OCI-M1 (cell line): ENCODE measurements at places on chromosomes 5 and 9.

- no peak for DNase-seq
Observed at GRCh38 chr5:32168460-32169033, 5.6 kb downstream of the GOLPH3 start.

DNA sequence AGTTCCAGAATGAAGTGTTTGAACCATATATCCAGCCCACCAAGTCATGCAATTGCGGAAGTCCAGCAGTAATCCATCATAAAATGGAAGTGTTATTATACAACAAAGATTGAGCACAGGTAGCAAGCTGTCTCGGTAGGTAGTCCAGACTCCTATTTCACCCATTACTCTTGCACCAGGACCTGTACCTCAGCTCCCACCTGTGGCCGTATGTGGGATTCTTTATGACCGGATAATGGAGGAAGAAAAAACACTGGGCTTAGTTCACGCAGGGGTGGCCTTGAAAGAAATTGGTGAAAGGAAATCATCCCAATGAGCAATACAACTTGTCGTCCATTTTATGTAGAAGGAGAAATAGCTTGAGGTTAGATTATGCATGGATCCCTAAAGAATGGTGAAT is 216.3 kb downstream of the ESM1 start:
- no peak for DNase-seq

DNA sequence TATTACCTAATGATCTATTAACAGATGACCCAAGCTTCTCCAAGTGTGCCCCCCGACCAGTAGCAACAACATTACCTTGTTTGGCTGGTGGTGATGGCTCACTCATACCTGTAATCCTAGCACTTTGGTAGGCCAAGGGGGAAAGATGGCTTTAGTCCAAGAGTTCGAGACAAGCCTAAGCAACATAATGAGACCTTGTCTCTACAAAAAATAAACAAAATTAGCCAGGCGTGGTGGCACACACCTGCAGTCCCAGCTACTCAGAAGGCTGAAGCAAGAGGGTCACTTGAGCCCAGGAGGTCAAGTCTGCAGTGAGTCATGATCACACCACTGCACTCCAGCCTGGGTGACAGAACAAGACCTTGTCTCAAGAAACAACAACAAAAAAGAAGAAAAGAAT is 62.9 kb downstream of the GCNT1 start:
- DNase-seq: no peak

DNA sequence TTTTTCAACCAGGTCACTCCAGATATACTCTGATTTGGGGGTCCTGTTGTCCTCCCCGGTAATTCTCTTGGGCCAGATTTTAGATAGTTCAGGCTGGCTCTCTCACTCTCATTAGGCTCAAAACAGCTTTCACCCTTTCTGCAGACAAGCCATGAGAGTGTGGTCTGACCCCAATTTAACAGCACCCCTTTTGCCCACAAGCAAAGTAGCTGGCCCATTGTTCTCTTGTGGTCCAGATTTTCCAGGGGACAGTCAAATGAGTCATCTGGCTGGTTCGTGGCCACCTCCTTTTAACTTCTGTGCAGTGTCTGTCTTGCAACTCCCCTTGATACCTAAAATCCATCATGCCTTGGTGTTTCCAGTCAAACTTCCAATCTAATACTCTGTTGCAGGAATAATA is 16.5 kb downstream of the BHMT2 start:
- no peak for DNase-seq

- peak; percentile 15 for DNase-seq
Observed at GRCh38 chr5:112434641-112435040, 15.6 kb upstream of the EPB41L4A start.

GRCh38 chr5:139903795-139904565 is 108.4 kb downstream of the PSD2 start:
- DNase-seq: no peak

GRCh38 chr5:6359555-6360322 is 18.6 kb downstream of the MED10 start:
- no peak for DNase-seq

DNA sequence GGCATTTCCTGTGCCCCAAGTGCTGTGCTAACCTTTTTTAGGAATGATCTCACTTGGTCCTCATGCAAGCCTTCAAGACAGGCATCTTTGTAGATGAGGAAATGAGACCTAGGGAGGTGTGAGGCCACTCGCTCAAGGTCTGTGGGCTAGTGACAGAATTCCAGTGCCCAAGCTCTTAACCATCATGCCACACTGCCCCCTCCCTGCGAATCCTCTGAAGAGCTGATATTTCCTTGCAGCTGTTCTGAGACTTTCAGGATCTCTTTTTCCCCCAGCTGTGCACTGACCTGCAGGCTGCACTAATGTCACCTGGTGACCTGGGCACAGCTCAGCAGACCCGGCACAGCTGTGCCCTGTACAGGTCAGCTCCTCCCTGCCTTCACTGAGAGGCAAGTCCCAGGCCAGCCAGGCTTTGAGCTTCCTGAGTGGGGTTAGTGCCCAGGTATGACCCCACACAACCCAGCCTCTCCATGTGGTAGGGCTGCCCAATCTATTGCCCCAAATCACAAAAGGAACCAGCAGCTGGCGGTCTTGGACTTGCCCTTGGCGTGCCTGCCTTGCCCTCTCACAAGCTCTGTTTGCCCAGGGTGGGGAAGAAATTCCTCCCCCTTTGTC is 32.7 kb downstream of the MORN5 start:
- peak; percentile 6 for DNase-seq

DNA sequence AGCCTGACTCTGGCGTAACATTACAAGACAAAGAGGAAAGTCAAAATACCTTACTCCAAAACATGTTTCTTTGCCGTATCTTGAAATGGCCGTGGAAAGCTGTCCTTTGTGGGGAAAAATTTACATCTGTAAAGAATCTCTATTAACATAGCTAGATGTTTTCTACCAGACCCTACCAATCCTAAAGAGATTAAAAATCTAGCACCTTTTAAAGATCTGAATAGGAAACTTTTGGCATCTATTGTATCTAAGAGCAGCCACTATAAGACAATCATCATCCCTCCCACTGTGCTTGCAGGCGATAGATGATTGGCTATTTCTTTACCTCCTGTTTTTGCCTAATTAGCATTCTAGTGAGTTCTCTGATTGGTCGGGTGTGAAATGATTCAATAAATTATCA is 82.5 kb upstream of the SNCAIP start:
- DNase-seq: no peak

DNA sequence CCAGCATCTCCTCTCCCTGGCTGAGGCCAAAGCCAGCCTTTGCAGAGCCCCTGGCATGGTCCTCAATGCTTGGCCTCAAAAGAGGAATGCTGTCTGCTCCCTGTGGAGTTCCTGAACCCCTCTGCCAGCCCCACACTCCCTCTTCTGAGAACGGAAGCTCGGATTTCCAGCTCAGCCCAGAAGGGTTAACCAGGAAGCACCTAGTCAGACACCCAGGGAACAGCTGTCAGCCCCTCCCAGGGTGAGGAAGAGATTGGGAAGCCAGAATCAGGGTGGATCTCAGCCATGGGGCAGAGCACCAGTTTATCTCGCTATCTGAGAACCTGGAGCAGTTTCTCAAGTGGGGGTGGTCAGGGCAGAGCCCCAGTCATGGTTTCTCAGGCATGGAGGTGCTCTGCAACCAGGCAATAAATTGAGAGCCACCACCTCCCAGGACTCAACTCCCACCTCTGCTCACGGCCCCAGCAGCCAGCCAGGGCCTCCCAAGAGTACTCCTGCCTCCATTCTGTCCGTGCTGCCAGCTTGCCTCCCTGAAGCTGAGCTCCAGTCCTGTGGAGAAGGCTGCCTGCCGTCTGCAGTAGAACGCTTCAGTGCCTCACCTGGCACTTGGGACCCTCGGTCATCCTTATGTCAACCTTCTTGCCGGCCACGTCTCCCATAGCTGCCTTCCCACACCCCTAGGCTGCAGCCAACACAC is 7.6 kb downstream of the FOXE1 start:
- DNase-seq: no peak

DNA sequence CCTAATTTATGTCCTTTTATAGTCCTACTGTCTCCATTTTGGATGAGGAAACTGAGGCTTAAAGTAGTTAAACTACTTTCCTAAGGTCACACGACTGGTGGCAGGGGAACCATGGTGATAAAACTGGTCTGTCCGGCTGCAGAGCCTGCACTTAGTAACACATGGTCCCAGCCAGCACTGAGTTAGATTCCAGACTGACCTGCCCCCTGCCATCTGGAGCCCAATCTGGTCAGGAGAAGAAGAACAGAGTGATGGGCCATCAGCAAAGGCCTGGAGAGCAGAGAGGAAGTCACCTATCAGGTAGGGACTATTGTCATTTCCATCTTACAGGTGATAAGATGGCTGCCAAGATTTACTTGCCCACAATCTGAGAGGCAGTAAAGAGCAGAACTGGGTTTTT is 86.6 kb upstream of the SLC25A48 start:
- DNase-seq: no peak

DNA sequence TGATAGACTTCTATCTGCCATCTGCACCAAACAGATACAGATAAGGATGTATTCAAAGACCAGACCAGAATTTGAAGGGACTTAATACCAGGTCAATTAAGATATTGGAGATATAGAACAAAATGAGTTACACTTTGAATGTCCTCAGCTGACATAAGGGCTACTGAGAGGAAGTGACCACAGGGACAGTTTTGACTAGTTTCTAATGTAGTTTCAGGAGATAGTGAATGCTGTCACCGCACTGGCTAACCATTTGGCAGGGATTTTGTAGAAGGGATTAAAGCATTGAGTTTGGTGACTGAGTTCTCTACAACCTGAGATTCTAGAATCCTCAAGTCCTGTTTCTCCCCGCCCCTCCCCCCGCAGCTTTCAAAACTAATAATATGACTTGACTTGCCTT is 22.7 kb downstream of the CCNH start:
- no peak for DNase-seq

- peak; percentile 88 for DNase-seq
Observed at GRCh38 chr5:175696139-175696854, 38.4 kb downstream of the HRH2 start.

- DNase-seq: no peak
Observed at GRCh38 chr5:135706893-135707292, 127.6 kb upstream of the SLC25A48 start.

DNA sequence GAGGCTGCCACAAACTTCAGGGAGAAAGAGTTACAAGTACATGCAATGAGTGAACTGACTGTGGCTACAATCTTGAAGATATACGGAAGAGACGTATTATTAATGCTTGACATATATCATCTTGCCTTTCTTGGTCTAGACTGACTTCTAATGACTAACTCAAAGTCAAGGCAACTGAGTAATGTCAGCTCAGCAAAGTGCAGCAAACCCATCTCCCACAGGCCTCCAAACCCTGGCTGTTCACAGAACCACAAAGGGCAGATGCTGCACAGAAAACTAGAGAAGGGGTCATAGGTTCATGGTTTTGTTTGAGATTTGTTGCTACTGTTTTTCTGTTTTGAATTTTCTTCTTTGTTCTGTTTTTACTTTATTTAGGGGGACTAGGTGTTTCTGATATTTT is 21.0 kb downstream of the IL7R start:
- no peak for DNase-seq

DNA sequence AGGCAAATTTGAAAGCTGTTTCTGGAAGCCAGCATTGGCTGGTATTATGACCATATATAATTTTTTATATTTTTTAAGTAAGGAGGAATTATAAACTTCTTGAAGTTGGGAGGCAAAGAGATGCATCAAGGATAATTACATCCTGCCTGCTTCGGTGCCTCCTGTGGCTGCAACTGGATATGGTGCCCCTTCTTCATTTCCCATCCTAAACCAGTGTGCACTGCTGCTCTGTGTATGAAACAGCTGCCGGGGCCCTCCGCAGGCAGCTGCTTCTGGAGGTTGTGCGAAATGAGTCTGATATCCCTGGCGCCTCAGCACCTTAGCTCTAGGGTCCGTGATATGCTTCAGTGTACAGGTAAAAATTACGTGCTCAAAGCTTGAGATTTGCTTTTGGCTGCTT is 304.2 kb downstream of the ENC1 start:
- DNase-seq: no peak

GRCh38 chr5:138636398-138636944 is 61.3 kb upstream of the HSPA9 start:
- DNase-seq: no peak

- DNase-seq: no peak
Observed at GRCh38 chr9:71937898-71938297, 26.5 kb downstream of the C9orf85 start.

DNA sequence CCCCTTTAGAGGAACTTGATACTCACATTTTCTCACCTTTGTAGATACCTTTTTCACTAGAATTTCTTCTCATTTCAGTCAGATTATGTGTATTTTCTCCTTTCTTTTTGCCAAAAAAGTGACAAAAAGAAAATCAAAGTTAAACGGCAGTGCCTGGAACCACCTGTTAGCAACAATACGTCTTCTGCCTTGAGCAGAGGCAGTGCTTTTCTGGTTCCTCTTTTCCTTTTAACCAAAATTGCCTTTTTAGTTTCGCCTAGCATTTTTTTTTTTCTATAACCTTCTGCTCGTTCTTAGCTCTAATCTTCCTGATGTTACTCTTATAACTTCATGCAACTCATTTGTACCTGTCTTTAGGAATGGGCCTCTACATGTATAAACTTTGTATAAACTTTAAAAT is 26.1 kb downstream of the SMIM32 start:
- DNase-seq: no peak

GRCh38 chr9:71303351-71303750 is 181.9 kb upstream of the TRPM3 start:
- no peak for DNase-seq

DNA sequence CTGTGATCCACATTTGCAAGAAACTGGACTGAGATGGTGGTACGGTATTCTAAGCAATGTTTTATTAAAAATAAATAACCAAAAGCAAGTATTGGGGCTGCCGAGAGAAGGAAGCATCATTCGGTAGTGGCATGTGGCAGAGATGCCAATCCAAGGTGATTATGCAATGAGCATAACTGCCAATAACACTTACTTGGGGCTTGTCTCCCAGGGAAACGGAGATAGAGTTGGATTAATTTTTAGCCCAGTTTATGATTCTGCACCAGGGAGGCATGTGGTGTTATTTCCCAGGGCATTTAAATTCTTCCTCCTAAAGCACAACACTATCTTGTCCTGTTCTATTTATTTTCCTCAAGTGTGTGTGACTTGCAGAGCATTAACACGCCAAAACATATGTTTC is 17.9 kb downstream of the SLC24A2 start:
- no peak for DNase-seq

GRCh38 chr5:127995556-127995955 is 88.0 kb upstream of the SLC12A2 start:
- DNase-seq: no peak

- DNase-seq: no peak
Observed at GRCh38 chr9:33992632-33993031, 56.1 kb downstream of the UBAP2 start.

DNA sequence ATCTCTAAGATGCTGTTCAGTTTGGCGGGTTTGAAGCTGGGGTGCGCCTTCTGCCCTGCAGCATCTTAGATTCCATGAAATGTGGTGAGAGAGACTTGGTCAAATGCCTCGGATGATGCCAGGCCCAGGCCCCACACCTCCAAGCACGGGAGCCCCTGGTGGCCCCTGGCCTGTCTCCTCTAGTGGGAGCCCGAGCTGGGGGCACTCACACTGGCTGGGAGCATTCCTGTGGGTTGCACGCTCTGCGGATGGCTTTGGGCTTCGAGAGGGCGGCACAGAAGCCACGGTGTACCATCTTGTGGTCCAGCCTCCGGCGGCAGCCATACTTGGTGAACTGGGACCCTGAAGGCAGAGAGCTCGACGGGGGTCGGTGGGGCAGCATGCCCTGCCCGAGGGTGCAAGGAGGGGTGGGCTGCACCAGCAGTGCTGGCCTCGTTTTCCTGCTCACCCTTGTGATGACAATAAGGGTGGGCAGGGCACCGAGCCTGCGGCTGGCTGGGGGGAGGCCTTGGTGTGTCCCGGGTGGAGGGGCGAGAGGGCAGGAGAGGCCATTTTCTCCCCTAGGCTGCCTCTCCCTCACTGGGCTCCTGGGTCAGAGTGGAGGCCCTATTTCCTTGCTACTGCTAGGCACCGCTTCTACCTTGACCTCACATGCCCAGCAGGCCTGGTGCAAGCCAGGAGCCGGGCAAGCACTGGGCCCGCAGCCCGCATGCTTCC is 65.8 kb downstream of the ZNF354C start:
- DNase-seq: no peak
